Hair follicular keratinocyte (primary cell): ENCODE measurements at places on chromosomes 7 and 10. TPM values are rescaled to one million over a fixed set of nuclear protein-coding genes. Genes with fewer than 3 reads are reported as not detected.

Gene DPYSL4
- total RNA-seq, result 0.94 and 0.99 TPM in 2 replicates

Gene TEX47
- not detected in 2 replicates for total RNA-seq

Gene TRIM74
- total RNA-seq, result not detected in 2 replicates

Gene ADAM22
- not detected in 2 replicates for total RNA-seq

Gene HOXA1
- total RNA-seq, result 9.6 and 12.1 TPM in 2 replicates

Gene BBS9
- total RNA-seq, result 7.6 and 8.5 TPM in 2 replicates

Gene CAMK2B
- total RNA-seq, result 0.04 and 0.47 TPM in 2 replicates

Gene TMEM213
- total RNA-seq, result not detected in 2 replicates

Gene MET
- total RNA-seq, result 76.1 and 104 TPM in 2 replicates

Gene SLIT1
- not detected in 2 replicates for total RNA-seq

Gene GBX1
- not detected in 2 replicates for total RNA-seq

Gene CFAP46
- 2.4 and 2.5 TPM in 2 replicates for total RNA-seq

Gene OPALIN
- not detected in 2 replicates for total RNA-seq

Gene ACTL6B
- total RNA-seq, result not detected in 2 replicates

Gene ZCWPW1
- total RNA-seq, result 0.86 and 2.2 TPM in 2 replicates

Gene ANKRD22
- 0.31 and 0.42 TPM in 2 replicates for total RNA-seq

Gene NET1
- 164 and 185 TPM in 2 replicates for total RNA-seq

Gene BUB3
- total RNA-seq, result 119 and 165 TPM in 2 replicates

Gene EIF5AL1
- 0.31 and 0.84 TPM in 2 replicates for total RNA-seq

Gene HACD1
- total RNA-seq, result 17.9 and 27.8 TPM in 2 replicates

Gene TRPV5
- total RNA-seq, result not detected in 2 replicates

Gene STEAP4
- under 0.01 and 0.76 TPM in 2 replicates for total RNA-seq

Gene GPR141
- total RNA-seq, result not detected in 2 replicates

Gene PRPS1L1
- not detected in 2 replicates for total RNA-seq

Gene P4HA1
- total RNA-seq, result 37.3 and 54.7 TPM in 2 replicates

Gene SPDYE11
- total RNA-seq, result not detected in 2 replicates

Gene NUTM2D
- 1.8 and 1.9 TPM in 2 replicates for total RNA-seq

Gene PDE6C
- not detected in 2 replicates for total RNA-seq

Gene TTYH3
- 34.8 and 36.3 TPM in 2 replicates for total RNA-seq

Gene CELF2
- 2.0 and 3.9 TPM in 2 replicates for total RNA-seq

Gene CD36
- total RNA-seq, result 0.47 TPM in 1 of 2 replicates, not detected in the other

Gene FGFBP3
- under 0.01 and 0.08 TPM in 2 replicates for total RNA-seq

Gene FOXI2
- not detected in 2 replicates for total RNA-seq

Gene MMRN2
- 16.9 and 24.7 TPM in 2 replicates for total RNA-seq
